ENCODE measurements at places on chromosomes 16 and 17. TPM values are rescaled to one million over a fixed set of nuclear protein-coding genes. Genes with fewer than 3 reads are reported as not detected.

The TNK1 gene
- 10.8 TPM for total RNA-seq

The ACSM2A gene
- total RNA-seq, result not detected

The LGALS9 gene
- total RNA-seq, result 1.1 TPM

The CCL3 gene
- total RNA-seq, result not detected

DNA sequence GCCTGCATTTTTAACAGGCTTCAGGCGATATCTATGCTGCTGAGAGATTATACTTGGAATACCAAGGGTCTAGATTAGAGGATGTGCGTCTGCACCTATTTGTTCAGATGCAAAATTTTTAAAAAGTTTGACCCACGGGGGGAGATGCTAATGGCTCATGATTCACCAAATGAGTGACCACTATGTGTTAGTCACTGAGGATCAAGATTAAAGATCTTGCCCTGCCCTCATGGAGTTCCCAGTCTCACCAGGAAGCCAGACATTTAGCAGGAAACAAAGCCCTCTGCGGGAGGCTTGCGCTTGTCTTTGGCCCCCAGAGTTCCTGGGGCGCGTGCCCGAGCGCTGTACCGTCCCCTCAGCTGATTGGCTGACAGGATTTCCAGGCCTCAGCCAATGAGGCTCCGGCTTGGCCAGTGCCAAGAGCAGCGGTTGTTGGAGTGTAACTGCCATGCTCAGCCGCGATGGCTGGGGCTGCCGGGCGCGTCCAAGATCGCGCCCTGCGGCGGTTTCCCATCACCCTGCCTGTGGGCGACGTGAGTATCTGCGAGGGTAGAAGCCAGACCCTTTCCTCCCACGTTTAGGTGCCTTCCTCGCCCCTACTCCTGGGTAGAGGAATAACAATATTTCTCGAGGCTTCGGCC, 4.5 kb upstream of the DDX19B start:
- DNase-seq, result no peak

DNA sequence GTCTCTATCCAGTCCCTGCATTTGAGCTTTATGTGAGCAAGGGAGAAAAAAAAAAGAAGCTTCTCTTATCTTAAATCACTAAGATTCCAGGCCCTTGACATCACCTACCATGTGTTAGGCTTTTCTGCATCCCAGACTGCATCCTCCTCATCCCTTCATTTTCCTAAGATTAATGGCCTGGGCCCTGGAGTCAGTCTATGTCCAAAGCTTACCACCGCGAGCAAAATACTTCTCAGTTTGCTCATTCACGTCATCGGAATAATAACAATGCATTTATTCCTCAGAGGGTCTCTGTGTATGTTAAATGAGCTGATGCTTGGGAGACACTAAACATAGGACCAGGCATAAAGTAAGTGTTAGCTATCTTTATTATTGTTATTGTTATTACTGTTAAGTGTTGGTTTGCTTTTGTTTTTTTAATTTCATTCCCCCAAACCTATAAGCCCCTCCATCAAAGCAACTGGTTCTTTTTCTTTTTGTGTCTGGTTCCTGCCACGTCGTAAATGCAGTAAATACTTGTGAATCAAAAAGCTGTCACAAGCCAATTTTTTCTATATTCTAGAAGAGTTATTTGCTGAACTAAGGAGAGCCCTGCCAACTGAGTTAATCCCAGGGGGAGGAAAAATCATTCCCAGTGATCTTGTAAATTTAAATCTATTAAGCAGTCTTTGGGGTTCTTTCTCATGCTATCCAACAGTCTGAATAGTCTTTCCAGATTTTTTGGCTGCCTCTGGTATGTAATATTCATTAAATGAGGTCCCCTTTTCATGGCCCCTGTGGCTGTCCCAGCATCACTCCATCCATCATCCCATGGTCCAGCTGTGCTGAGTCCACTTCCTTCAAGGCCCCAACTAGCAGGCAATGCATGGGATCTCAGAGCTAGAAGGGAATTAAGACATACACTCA, 46.5 kb downstream of the VAT1L start:
- DNase-seq, result no peak

DNA sequence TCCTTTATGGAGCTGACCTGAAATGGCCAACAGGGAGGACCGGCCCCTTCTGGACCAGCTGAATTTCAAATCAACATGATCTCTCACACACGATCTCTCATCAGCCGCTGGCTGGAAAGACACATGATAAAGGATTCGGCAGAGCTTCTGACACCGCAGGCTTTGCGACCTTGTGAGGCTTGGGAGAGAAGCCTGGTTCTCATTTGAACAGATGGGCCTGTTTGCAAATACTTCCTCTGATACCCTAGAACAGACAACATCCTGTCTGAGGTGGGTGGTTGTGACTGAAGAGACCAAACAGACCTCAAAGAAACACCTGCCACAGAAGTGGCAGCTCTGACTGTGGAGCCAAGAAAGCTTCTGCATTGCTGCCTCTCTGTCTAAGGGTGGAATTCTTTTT, 77.9 kb upstream of the SDK2 start:
- DNase-seq, result no peak

GRCh38 chr16:49017501-49017900, 264.1 kb downstream of the CBLN1 start:
- DNase-seq, result no peak

DNA sequence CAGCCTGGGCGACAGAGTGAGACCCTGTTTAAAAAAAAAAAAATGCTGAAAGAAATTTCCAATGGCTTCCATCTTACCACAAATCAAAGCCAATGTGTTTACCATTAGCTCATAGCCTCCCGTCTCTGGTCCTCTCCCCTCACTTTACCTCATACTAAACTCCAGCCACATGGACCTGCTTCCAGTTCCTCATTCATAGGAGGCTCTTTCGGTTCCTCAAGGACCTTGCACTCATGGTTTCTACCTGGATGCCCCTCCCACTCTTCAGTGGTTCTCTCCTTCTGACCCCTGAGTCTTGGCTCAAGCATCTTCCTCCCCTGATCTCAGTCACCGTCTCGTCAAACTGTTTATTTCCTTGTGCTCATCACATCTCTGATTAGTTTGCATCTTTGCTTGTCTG, 3.8 kb upstream of the DEF8 start:
- DNase-seq, result no peak

DNA sequence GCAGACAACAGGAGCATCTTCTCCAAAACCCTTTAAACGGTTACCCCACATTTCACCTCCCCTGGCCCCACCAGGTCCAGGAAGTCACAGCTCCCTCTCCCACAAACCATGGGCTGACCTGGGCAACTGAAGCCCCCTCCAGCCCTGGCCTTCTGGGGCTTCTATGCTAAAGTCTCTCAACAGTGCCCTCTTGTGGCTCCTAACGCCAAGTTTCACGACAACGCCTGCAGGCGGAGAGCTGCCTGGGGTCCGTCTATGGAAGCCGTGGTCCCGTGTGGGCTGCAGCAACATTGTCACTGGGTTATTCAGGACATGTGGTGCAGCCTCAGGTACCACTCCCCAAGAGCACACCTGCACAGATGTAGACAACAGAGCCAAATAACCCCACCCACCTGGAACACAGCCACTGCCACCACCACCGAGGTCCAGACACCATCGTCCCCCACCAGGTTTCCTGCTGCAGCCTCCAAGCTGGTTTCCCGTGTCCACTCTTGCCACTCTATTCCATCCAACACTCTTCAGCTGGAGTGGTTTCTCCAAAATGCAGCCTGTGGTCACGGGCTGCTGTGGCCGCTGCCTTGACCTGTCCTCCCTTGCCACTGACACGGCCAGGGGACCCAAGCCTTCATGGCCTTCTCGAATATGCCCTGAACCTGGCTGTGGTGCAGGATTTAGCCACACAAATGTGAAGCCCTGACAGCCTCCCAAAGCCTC, 19.1 kb downstream of the C16orf95 start:
- peak; percentile 31 for DNase-seq

Data from PC-3 (cell line).